HCT116 (cell line): ENCODE measurements at places on chromosomes 11 and 22.

- DNase-seq: no peak
Measured at GRCh38 chr22:42281706-42282251, 11.3 kb upstream of the TCF20 start.

DNA sequence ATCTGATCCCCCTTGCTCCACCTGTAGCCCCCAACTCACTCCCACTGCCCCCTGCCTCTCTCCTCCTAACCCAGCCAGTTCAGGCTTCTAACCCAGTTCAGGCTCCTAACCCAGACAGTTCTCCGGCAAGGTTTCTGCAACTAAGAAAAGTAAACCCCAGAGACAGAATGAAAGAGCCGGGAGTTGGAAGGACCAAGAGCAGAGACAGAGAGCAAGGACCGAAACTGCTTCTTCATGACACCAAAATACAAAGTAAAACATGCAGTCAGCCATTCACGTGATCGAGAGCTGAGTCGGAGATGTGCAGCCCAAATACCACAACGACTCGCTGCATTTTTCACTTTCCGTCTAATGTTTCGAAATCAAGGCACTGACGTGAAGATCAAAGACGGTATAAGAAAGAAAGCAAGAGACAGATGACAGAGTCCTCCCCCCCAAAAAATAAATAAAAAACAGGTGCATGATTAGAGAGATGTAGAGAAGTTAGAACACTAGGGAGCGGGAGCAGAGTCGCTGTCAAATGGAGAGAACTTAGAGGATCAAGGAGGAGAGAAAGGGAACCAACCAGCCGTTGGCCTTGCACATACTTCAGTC is 884 bp downstream of the IL10RA start:
- DNase-seq: no peak

DNA sequence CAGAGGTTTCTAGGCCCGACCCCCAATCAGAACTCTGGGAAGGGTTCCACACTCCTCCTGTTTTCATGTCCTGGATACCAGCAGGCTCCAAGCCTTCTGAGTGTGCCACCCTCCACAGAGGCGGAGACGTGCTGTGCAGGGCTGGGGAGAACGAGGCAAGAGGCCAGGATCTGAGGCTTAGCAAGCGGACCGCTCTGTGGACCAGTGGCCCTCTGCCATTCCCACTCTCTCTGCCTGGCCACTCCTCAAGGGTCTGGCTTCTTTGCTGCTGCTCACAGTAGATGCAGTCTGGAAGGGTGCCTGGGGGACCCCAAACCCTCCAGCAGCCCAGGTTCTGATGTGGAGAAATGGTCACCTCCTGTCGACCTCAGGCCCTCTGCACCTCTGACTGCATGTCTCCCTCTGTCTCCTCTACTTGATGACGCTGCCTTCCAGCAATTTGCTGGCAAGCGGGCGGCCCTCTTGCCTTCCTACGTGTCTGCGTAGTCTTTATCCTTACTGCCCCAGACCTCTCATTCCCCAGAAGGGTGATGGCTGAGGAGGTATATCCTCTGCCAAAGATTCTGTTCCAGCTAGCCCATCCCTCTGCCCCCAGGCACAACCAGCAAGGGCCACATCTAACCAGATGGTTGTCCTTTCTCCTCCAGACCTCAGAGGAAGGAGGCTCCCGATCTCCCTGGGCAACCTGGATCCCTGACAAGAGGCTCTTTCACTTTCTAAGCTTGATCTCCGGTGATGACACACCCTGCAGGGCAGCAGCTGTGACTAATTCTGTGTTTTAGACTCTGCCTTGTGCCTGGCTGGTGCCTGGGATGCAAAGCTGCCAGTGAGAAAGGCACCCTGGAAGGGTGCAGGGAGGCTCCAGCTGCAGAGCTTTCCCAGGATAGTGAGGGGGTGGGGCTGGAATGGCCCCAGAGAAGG is 87.3 kb downstream of the NAT10 start:
- DNase-seq: peak; percentile 60

- DNase-seq: no peak
Measured at GRCh38 chr11:74100735-74101134, 70.1 kb downstream of the C2CD3 start.

- DNase-seq: peak; percentile 79
Measured at GRCh38 chr22:30435674-30436126, 10.1 kb downstream of the MTFP1 start.

- DNase-seq: no peak
Measured at GRCh38 chr11:131669401-131669780, 299.0 kb downstream of the NTM start.

GRCh38 chr11:7640816-7641215 is 32.5 kb downstream of the CYB5R2 start:
- no peak for DNase-seq

GRCh38 chr22:25357606-25358420 is 138.4 kb downstream of the CRYBB2 start:
- no peak for DNase-seq

GRCh38 chr11:102115557-102115956 is 5.3 kb downstream of the YAP1 start:
- no peak for DNase-seq

- no peak for DNase-seq
Measured at GRCh38 chr11:124101737-124102136, 13.5 kb upstream of the VWA5A start.

DNA sequence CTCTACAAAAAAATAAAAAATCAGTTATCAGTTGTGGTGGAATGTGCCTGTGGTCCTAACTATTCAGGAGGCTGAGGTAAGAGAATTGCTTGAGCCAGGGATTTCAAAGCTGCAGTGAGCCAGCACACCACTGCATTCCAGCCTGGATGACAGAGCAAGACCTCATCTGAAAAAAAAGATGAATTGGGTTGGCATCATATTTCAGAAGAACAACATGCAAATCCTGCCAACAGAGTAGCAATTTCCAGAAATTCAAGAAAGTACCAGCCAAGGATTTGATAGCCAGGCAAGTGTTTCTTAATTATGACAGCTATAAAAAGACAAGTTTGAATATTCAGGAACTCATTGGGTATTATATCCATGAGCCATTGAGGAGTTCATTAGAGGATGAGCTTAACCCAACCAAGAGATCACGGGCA is 75.2 kb downstream of the USP47 start:
- no peak for DNase-seq

GRCh38 chr11:78168539-78169477 is 19.6 kb downstream of the KCTD21 start:
- DNase-seq: no peak

- no peak for DNase-seq
Measured at GRCh38 chr11:122746050-122746478, 90.5 kb downstream of the UBASH3B start.

DNA sequence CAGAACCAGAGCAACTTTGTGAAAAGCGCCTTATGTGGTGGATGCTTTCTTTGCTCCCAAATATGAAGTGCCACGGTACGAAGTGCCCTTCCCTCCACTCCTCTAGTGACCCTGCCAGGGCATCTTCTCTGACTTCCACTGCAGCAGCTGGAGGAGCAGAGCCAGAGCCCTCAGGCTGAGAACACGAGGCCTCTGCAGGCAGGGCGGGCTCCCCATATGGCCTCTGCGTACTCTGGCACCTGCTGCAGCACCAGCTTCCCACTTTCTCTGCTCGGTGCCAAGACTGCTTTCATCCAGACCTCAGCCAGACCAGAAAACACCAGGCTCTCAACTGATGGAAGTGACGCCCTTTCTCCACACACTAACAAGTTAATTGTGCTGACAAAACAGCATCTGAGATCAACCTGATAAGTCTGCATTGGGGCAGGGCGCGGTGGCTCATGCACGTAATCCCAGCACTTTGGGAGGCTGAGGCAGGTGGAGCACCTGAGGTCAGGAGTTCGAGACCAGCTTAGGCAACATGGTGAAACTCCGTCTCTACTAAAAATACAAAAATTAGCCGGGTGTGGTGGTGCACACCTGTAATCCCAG is 12.8 kb downstream of the UFD1 start:
- no peak for DNase-seq

GRCh38 chr11:114026355-114026754 is 33.2 kb upstream of the ZBTB16 start:
- DNase-seq: no peak
